ENCODE measurements at places on chromosomes 2 and 18.
A peak's percentile ranks its signal among the peaks of the same experiment; 100 is the strongest.

DNA sequence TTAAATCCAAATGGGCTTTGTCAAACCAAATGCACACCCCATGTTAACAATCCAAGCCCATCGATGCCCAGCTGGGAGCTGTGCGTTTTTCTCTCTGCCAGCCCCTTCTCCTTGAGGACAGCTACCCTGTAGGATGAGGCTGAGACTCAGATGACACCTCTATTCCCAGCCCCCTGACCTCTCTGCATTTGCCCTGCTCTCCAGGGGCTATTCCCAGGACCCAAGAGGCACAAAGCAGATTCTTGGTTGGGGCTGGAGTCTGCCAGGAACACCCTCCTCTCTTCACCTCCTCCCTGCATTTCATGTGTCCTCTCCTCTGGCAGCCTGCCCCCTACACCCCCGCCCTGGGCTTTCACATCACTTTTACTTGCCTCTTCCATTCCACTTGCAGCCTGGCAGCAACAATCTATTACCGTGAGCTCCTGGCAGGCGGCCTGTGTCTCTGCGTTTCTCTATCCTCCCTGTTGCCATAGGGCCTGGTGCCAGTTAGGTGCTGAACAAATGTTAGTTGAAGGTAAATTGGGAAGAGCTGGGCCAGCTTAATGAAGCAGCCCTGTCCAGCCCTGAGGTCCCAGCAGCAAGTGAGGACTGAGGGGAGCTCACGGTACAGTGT is 51.8 kb downstream of the ADD2 start:
- no peak for DNase-seq

DNA sequence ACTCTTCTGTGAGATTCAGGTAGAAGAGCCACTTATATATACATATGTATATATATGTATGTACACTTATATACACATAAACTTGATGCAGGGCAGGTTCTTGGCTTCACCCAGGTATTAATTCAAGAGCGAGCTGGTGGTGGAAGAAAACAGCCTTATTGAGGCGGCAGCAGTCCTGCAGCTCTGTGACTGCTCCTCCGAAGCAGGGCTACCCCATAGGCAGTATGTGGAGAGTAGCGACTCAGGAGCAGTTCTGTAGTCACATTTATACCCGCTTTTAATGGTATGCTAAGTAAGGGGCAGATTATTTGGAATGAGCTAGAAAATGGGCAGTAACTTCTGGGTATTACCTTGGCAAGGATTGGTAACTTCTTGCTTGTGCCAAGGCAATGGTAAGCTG is 280.6 kb upstream of the TFPI start:
- no peak for DNase-seq

DNA sequence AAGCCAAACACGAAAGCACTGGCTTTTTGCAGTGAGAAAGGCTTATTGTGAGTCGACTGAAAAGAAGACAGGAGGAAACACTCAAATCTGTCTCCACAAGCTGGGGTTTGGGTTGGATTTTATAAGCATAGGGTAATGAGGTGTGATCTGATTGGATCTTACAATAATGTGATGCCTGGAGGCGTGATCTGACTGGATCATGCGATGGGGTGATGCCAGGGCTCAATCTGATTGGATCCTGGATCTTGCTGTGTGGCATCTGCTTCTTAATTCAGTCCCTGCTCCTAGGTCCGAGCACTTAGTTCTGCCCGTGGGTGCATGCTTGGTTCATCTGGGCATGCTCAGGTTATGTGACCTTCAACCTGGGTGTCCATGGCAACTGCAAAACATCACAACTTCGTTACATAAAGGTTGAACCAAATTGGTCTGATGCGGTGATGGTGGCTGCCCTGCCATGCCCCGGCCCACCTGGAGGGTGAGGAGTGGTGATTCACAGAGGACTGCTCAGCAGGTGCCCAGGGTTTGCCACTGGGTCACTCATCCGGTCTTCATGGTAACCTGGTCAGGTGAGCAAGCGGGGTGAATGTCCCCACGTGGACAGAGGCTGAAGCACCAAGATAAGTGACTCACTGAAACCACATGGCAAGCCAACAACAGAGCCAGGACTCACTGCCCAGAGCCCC is 111.0 kb downstream of the KCNF1 start:
- DNase-seq, result no peak

DNA sequence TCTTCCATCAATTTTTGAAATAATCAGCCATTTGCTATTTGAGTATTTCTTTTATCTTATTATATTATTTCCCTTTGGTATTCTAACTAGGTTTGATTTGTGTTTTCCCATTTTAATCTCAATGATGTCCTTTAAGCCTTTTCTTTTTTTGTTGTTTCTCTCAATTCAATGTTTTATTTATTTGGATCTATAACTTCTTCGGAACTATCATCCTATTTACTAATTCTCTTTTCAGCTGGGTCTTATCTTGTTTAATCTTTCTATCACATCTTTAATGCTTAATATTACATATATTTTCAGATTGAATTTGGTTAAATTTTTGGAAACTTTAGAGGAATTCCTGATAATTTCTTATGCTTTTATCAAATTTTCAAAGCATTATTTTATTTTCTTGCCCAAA is 448.3 kb downstream of the SOX11 start:
- DNase-seq, result no peak

DNA sequence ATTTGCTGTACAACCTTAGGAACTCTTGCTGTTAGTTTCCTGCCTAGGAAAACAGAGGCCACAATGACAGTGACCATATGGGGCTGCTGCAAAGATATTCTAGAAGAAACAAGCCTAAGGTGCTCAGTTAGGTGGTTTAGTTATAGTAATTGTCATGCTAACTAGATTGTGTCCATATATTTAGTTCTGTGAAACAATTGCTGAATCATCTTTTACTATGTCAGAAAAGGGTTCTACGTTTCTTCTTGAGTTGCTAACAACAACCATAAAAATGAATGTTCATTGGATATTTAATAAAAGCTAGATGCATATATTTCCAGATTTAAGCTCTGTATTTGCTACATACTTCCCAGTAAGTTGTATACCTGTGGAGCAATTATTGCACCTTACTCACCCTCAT is 597.2 kb upstream of the KLHL29 start:
- DNase-seq, result no peak

- no peak for DNase-seq
Observed at GRCh38 chr2:95525294-95526035, 40.9 kb upstream of the TRIM43B start.

- no peak for DNase-seq
Observed at GRCh38 chr2:202186641-202187202, 51.7 kb downstream of the SUMO1 start.

GRCh38 chr18:45090526-45091140 is 409.9 kb downstream of the SETBP1 start:
- no peak for DNase-seq

DNA sequence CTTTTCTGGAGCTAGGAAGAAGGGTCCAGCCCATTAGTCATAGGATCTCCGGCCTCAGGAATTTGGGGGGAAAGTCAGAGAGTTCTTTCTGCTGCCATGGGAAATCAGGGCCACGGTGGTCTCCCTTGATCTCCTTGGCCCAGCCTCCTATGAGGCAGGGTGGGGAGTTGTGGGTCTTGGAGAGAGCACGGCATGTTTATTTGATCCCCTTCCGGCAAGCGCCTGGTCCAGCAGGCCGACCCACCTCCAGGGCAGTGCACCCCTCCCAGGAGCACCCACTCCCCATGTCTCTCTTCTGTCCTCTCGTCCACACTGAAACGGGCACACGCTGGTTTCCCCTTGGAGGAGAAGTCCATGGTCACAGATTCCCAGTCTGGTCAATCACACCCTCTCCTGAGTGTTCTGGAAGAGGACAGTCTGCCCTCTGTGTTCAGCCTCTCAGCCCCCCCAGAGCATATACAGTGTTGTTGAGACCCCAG is 464.6 kb upstream of the HS6ST1 start:
- no peak for DNase-seq

DNA sequence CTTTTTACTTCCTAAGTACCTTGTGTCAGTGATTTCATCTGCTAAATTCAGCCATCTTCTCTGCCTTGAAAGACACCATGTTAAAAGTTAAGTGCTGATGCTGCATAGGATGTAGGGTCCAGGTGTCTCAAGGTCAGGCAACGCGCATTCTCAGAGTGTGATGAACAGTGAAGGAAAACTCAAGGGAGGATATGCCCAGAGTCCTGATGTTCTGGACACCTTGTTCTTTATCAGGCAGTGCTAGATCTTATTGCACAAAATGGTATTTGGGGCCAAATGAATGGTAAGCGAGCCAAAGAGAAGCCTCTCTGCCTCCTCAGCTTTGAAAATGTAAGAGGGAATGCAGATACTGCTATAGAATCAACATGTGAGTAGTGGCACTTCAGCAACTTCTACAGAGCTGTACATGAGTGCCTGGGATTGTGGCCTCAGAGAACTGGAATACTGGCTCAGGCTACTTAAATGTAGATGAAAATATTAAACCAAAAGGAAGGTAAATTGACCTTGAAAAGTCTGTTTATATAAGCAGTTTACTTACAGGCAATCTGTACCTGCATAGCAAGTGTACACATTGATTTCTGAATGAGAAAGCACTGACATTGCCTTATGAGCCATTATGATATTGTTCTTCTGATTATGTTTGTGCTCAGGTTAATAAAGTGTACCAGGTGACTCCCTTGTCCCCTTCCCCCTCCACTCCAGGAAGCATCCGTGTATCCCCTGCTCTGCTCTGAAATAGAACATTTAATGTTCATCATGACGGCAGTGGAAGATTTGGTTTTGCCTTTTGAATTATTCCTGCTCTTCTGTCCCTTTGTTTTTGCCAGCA is 86.7 kb upstream of the RANBP2 start:
- no peak for DNase-seq

DNA sequence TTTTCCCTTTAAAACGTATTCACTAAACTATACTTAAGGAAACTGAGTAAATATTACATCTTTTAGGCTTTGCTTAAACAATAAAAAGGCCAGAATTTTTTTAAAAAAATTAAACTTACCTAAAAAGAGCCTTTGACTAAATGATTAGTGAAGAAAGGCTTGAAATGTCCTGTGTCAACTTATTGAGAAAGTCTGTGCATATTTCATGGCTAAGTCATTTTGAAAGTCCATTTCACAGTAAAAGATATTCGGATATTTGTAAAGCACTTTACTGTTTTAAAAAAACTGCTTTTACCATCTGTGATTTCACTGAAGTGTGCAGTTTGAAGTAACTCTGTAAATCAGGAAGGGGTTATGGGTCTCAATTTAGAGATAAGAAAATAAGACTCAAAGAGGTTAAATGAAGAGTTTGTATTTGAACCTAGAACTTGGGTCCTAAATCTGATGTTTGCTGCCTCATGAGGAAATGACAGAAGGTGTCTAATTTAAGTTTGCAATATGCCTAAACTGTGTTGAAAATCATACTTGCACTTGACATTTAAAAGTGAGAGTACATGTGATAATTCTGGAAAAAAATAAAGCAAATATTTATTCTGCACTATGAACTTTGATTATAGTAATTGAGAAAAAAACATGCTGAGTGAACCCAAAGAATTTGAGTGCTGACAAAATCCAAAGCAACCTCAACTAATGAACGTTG is 50.5 kb downstream of the RAB27B start:
- DNase-seq, result no peak

GRCh38 chr2:208064220-208064961 is 39.1 kb upstream of the PLEKHM3 start:
- no peak for DNase-seq

- DNase-seq, result peak; percentile 11
Observed at GRCh38 chr2:36670881-36671595, 25.5 kb upstream of the VIT start.

GRCh38 chr2:158894078-158894477 is 74.4 kb upstream of the TANC1 start:
- no peak for DNase-seq

- no peak for DNase-seq
Observed at GRCh38 chr2:207463433-207463832, 66.3 kb upstream of the CREB1 start.

GRCh38 chr2:45812011-45812500 is 160.6 kb downstream of the PRKCE start:
- DNase-seq, result peak; percentile 73

GRCh38 chr2:46179037-46179621 is 118.1 kb upstream of the EPAS1 start:
- DNase-seq, result peak; percentile 47

DNA sequence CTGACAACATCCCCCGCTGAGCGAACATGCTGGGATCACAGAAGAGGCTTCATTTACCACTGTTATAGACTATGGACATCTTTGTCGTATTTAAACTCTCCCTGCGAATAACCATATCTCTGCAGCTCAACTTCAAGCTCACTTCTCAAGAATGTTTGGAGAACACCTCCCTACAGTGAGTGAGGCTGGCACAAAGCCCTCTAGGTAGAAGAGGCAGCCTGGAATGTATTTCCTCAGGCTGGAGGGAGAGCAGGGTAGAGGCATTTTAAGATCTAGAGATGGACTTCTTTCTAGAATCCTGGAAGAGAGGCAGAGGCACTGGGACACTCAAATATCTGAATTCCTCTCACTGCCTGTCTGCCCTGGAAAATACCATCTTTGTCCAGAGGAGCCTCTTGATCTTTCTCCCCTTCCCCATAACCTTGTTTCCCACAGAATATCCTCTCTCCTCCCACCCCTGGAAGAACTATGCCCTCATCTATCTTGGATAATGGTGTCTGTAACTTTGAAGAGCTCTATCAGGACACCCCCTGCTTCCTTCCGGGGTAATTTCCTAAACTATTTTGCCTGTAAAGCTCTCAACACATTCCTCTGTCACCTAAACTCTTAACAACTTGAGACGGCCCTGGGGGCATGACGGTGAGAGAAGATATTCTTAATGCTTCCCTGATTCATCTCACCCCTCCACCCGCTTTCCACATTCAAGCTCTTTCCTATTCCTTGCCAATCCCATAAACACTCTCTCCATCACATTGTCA is 2.4 kb upstream of the ANTXR1 start:
- no peak for DNase-seq

GRCh38 chr2:134247679-134248078 is 6.2 kb upstream of the MGAT5 start:
- DNase-seq, result no peak

- DNase-seq, result no peak
Observed at GRCh38 chr18:50192995-50193795, 1.8 kb downstream of the MYO5B start.

DNA sequence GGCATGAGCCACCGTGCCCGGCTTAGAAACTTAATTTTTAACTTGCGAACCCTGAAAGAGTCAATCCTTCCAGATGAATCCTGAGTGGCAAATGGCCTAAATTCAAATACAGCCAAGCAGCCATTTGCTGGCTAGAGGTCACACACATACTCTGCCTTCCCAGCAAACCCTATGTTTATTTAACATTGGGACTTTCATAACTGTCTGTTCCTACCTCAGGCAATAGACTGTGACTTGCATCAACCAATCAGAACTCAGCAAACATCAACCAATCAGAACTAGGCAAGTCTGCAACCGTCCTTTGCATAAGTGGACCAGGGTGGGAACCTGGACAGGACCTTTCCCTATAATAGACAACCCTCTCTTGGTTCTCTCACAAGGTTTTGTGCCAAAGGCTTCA is 127.5 kb downstream of the DTNB start:
- DNase-seq, result no peak
